ENCODE measurements at places on chromosomes 13 and 19.

DNA sequence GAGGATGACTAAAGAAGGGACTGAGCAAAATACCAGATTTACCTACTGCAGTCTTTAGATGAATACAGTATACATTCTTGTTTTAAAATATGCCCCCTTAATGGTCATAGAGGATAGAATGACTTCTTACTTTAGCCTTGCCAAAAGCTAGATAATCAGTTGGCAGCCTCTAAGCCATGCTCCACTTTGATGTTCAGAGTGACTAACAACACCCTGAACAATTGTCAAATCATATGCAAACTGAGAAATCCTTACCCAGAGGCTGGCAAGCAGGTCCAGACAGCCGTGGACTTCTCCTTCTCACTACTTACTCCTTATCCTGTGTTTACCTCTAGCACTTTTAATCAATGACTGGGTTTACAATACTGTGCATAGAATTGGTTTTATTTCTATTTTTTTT, 23.6 kb upstream of the PHF11 start:
- no peak for DNase-seq

DNA sequence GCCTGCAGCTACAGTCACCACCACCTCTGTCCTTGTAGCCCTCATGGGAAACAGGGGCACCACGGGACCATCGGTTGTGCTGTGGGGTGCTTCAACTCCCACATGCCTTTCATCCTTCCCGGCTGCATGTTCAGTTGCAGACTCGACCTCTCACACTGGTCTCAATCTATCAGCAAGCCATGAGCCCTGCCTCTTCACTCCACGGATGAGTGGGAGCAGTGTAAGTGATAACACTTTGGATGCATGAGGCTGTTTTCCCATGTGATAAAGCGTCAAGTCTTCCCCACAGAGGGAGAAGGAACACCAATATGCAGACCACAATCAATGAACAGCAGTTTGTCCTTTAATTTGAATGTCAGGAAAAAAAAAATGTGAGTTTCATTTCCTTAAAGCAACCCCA, 12.2 kb downstream of the SERP2 start:
- no peak for DNase-seq

DNA sequence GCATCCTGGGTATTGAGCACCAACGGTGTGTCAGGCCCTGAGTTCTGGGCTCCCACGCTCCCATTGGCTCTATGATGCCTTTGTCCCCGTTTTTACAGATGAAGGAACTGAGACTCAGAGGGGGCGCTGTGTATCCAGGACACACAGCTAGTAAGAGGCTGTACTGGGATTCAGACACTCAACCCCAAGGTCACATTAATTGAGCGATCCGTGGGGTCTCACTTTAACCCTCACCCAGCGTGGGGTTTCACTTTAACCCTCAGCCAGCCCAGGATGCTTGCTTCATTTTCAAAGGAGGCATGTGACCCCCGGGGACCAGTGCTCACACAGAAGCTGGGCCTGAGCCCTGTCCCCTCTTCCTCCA, 42.6 kb downstream of the CYP4F22 start:
- no peak for DNase-seq

DNA sequence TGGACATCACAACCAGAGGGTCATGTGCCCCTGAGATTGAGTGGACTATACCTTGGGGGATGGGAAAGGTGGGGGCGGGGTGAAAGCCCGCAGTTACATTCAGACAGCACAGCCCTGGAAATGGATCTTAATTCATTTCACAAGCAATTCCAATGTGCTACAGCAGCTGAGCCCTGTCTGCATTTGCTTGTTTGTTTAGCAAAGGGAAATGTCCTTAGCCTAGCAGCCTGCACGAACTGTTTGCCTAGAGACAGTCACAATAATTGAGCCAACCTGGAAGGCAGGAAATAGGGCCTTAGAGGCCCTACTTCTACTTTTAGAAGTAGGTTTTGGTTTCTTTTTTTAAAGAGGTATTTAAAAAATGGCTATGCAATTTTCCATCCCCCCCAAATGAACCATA, 177.3 kb upstream of the KL start:
- DNase-seq, result no peak

DNA sequence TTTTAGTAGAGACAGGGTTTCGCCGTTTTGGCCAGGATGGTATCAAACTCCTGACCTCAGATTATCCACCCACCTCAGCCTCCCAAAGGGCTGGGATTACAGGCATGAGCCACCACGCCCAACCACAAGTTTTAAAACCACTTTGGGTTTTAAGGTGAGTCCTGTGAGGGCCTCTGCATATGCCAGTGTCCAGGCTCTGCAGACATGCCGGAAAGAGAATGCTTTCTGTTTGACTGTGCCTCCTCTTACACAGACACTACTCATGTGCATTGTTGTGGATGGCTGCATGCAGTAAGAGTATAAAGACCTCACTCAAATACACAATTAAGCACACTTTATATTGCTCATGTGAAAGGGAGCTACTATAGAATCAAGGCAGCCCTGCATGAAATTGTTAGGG, 20.8 kb upstream of the SLC25A30 start:
- DNase-seq, result no peak

DNA sequence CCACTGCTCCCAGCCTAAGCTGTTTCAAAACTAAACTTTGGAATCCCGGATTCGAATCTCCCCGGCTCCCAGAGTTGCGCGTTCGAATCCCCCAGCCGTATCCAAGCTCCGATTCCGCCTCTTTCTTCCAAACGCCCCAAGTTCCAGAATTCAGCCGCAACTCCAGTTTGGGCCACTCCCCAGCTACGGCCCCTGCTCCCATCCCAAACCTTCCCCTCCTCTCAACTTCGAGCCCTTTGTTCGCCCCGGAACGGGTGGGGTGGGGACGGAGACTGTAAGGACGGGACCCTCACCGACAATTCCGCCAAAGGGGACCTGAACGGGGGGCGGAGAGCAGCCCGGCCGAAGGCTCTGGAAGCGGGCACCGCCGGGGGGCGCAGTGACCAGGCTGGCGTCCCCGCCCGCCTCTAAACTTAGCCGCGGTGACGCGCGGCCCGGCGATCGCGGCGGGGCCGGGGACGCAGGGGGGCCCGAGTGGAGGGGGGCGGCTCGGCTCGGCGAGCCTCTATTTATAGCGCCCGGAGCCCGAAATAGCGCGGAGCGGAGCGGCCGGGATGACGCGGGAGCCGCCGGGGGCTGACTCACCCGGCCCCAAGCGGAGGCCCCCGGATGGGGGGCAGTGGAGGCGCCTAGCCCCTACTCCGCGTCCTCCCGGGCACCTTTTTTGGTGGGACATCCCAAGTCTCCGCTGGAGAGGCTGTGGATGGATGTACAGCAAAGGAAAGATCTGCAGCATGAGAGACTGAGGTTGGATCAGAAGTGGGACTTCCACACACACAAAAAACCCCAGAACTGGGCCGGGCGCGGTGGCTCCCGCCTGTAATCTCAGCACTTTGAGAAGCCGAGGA, 4.9 kb upstream of the ERCC1 start:
- no peak for DNase-seq

DNA sequence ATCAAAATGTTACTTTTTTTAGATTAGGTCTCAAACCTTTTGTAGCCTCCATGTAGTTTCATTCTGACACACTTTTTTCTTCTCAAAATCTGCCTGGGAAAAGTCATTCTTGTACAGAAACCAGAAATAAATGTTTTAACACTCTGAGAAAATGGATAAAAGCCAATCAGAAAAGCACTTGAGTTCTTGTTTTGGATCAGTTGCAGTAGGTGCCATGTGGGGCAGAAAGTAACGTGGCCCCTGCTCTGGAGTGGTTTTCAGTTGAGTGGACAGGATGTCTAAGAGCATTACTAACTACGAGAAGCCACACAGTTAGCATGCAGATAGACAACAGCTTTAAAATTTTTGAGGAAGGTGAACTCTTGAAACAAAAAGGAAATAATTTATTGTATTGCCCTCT, 19.1 kb downstream of the GPR183 start:
- DNase-seq, result no peak

GRCh38 chr19:48629599-48630295, 7.4 kb downstream of the DBP start:
- no peak for DNase-seq

DNA sequence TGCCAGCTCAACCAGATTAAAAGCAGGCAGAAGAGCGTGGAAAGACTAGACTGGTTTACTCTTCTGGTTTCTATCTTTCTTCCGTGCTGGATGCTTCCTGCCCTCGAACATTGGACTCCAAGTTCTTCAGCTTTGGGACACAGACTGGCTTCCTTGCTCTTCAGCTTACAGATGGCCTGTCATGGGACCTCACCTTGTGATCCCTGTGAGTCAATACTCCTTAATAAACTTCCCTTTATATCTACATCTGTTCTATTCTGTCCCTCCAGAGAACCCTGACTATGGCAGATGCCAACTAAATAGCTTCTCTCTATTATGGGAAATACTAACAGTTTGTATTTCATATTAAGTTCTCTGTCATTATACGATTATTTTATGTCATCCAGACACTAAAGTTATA, 609.1 kb downstream of the LMO7 start:
- no peak for DNase-seq

- no peak for DNase-seq
These were observed 788.3 kb upstream of the SLITRK5 start for GRCh38 chr13:86882835-86883234.

GRCh38 chr19:29841559-29842367, 30.0 kb downstream of the CCNE1 start:
- no peak for DNase-seq

DNA sequence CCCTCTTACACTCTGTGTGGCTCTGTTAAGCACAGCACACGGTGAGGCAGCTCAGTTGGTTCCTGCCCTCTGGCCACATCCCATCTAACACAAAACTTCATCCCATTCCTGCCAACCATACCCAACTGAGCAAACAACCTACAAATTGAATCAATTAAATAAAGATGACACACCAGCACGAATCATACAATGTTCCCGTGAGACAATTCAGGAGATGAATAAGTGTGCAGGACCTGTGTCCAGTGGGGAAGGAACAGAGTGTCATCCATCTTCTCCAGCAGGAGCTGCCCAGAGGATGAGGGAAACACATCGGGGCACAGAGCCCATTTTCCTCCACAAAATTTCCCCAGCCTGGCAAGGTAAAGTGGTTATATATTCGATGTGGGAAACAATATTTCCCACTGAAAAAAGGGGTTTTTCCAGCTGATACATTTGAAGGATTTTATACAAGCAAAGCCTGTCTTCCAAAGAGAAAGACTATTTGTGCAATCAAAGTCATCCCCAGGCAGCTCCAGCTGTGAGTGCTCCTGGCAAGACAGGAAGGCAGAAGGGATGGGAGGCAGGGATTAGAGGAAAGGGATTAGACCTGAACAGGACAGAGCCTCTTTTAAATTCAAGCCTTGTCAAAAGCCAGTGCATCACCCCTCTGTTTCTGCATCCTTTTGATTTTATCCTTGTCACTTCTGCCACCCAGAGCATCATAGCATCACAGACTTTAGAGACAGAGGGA, 240.2 kb downstream of the LHFPL6 start:
- DNase-seq, result no peak

DNA sequence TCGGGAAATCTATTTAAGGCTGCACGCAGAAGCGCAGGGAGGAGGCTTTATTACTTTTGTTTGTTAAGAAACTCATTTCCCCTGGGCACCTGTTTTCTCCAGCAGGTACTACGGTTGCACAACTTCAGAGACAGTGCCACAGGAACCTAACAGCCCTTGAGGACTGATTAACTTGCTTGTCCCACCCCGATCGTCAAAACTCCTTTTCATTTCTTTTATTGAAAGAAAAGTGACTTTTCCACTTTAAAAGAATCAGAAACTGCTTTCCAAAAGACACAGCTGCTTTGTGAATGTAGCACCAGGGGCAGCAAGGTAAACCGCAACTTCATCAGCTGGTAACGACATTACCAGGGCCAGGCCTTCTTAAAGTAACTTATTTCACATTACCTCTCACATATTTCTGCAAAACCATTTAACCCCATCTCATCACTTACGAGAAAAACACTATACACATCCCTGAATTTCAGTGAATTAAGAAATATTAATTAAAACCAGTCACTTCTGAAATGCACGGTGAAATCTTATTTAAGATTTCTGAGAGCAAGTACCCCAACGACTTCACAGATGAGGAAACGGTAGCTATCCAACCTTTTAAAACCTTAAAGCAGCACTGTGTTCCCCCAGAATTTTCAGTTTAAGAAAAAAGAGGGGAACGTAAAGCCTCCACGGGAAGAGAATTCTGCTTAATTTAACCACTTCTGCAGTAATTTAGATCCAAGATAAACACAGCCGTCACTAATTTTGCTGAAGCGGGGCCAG, 1.4 kb downstream of the ANKRD10 start:
- no peak for DNase-seq

DNA sequence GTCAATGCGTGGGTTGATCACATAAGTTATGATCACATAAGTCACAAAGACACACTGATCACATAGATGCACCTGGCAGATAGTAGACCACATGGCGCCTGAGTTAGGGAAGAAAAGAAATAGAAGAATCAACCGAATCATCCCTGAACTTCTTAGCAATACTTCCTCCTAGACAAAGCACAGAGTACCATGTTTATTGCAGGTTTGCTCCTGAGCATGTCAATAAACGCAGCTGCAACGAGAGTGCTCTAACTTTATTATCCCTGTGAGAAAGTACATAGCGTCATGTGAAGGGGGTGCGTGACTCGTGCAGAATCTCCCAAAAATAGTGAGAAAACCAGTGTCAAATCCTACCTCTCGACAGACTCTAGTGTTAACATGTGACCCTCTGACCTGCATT, 17.3 kb downstream of the NCR1 start:
- DNase-seq, result no peak

GRCh38 chr13:41026788-41027187, 7.7 kb upstream of the ELF1 start:
- no peak for DNase-seq

Data from stimulated activated CD4-positive, alpha-beta T cell treated with anti-CD3 and anti-CD28 coated beads, TNF-alpha, amount 100 ng/mL, for 48 hours (primary cell).